ENCODE measurements at places on chromosomes 6 and 20.

GRCh38 chr6:32613475-32613874 is 23.7 kb upstream of the HLA-DQA1 start:
- no peak for DNase-seq

DNA sequence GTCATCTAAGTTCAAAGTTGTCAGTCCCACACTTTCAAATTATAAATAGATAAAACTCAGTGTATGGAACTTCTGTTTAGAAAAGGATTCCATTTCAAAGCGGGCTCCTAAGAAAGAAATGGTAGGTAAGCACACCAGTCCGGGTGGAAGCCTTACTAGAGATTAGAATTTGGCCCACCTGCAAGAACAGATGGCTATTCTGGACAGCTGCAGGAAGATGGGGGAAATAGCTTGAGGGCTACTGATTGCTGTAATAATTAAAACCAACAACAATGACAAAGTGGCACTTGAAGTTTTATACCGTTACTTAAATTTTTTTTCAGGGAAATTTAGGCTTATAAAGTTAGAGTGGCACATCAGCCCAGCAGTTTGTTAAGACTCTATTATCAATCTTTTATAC is 83.3 kb downstream of the HIVEP2 start:
- no peak for DNase-seq

DNA sequence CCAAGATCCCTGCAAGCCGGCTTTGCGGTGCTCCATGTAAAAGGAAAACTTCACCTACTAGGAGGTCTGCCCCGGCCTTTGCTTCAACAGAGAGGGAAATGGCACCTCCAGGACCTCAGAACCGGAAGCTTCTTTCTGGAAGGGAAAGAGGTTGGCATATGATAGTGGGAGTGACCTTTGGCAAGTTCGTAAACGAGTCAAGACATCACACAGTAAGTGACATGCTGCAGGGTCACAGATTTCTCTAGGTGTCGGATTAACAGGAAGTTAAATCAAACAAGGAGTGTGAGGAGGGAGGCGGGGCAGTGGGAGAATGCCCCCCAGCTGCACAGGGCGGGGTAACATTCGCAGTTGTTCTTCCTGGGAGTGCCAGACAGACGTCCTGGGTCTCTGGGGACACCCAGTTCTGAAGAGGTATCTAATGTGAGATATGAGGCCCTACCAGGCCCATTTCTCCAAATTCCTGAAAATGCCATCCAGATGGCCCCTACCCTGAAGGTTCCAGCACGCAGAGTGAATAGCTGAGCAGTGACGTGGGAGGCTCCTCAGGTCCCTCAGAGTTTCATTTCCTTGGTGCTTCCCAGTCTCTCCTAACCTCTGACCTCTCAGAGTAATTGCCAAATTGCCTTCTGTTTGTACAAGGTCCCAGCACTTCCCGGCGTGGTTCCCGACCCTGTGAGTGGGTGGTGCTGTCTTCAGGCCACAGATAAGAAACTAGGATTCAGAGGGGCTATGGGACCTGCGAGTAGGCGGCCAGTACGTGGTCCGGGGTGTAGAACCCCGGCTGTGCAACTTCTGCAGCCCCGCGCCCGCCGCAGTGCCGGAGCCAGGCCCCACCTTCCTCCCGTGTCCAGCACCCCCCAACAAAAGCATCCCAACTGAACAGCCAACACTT is 1.9 kb downstream of the RRBP1 start:
- DNase-seq: no peak

DNA sequence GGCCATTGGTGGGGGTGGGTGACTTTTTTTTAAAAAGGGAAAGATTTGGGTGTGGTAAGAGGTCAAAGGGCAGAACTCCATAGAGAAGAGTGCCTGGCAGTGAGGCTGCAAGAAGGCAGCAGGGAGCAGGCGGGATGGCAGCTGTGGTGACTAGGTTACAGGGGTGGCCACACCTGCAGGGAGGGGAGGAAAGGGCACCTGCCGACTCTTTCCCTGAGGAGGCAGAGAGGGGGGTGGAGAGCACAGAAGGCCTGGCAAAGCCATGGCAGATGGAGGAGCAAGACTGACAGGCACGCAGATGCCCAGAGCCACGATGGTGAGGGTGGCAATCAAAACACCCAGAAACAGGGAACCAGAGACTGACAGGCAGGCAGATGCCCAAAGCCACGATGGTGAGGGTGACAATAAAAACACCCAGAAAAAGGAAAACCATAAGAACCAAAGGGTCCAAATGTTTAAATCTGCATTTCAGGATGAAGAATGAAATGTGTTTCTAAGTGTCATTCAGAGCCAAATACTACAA is 19.3 kb downstream of the CST7 start:
- DNase-seq: no peak

GRCh38 chr20:33000802-33001466 is 3.3 kb downstream of the SUN5 start:
- no peak for DNase-seq

- no peak for DNase-seq
Observed at GRCh38 chr6:166598441-166599138, 12.1 kb upstream of the RAMACL start.

- DNase-seq: no peak
Observed at GRCh38 chr6:138229072-138229471, 10.8 kb upstream of the PBOV1 start.

- DNase-seq: no peak
Observed at GRCh38 chr6:8026800-8027199, 37.4 kb downstream of the BLOC1S5 start.
